ENCODE measurements at places on chromosomes 2 and 18.

DNA sequence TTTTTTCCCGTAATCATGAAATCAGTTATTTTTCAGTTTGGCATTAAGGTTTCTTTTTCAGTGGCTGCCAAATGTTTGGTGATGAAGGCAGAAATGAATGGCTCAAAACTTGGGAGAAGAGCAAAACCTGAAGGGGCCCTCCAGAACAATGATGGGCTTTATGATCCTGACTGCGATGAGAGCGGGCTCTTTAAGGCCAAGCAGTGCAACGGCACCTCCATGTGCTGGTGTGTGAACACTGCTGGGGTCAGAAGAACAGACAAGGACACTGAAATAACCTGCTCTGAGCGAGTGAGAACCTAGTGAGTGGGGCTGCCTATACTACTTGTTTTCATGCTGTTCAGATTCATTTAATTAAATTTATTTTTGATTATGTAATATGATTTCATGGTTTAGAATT lies 29.2 kb upstream of the MSH2 start:
- no peak for DNase-seq

DNA sequence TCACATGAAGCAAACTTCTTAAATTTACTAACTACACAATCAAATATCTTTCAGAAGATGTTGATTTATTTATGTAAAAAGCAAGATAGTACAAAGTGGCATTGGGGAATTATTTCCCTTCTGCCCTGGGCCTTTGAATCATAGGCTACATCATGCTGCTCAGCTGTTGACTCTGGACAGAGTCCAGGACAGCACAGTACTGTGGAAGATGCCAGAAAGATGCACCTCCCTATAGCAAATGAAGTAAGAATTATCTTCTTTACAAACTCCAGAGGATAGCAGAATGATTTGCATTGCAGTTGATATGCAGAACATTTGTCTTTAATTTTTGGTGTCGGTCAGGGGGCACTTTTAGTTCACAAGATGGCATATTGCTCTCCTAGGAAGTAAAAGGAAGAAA lies 1354.5 kb upstream of the ZEB2 start:
- no peak for DNase-seq

- no peak for DNase-seq
Measured at GRCh38 chr2:176158855-176159662, 2.0 kb downstream of the HOXD3 start.

DNA sequence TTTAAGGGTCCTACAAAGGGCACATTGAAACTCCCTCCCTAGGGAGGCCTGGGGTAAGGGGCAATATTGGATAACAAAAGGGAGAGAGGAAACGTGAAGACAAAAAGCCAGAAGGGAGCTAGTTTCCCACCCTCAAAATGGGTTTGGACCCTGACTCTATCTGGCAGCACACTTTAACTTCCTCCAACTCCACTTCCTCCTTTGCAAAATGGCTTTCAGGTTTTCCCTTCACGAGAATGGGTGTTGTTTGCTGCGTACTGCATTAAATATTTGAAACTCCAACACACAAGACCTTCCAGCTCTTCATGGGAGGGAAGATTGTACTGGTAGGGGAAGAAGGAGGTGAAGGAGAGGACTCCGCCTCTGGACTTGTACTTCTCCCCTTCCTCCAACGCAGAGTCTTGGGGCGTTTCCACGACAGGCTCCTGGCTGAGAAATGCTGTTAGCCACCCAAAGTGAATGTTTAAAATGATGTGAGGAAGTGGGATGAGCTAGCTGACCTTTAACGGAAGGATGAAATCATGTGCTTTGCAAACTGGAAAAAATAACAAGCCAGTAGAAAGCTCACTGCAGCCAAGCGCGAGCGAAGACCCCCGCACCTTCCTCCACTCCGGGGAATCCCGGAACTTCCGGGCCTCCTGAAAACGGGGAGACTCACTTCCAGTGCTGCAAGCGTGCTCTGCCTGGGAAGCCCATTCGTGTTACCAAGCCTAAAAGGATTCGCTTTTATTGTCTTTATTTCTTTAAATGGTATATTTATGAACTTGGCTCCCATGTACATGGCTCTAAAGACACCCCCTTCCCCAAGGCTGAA lies 85.6 kb downstream of the VIT start:
- no peak for DNase-seq

- DNase-seq = no peak
Measured at GRCh38 chr18:34978533-34978893, 62.7 kb upstream of the MAPRE2 start.

DNA sequence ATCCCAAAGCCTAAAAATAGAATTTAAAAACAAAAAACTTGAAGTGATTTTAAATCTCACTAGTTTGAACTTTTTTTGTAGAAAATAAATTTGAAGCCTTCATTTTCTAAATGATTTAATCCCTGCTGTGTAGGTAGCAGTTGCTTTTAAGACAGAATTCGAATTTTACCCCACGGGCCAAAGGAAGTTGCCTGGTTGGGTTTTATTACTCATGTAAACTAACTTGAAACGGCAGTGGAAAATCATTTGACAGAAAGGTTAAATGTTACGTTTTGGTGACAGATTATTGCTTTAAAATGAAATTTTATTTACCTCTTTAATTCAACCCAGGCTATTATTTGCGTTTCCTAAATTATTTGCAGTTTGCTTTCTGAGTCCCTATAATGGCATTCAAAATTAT lies 2.0 kb downstream of the MAPRE2 start:
- no peak for DNase-seq

DNA sequence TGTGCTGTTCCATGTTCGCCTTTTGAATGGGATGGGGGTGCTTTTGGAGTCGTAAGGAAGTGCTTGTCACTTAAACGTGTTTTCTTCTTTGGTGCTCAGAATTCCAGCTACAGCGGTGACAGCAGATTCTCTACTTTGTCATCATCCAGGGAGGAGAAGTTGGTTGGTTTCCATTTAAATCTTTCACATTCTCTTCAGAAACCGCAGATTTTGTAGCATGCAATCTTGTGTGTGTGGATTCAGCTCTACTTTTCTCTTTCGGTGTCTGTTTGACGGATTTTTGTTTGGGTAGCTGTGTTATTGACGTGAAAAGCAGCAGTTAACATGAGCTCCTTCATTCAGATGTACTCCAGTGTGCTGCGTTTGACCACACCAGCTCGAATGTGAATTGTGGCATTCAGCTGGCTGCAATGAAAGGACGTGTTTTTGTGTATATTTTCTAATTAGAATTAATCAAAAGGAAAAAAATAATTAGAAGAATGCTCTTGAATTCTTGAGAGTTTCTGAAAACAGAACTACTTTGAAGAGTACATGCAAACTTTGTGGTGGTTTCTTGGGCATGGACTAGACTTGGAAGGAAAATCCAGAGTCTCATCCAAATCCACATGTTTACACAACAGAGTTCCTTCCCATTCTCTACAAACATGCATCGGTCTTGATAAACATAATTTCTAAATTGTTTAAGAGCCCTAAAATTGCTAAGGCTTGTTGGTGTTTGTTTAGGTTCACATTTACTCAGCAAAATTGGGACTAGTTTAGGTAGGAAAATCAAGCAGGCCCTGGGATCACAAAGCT lies 68.7 kb upstream of the RBM44 start:
- no peak for DNase-seq

DNA sequence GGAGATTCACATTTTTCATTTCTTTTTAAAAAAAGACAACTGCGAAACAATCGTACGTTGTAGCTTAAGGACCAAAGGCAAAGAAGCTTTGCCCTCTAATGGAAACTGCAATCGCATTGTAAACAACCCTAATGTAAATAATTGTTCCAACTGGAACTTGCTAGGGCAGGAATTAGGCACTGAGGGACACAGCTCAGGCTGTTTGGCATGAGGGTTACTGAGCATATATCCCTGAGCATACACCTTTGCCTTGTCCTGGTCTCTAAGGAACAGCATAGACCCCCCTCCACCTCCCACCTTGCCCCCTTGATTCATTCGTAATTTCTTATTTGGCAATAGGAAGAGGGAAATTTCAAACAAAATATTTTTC lies 396.4 kb downstream of the LNPK start:
- DNase-seq = no peak

DNA sequence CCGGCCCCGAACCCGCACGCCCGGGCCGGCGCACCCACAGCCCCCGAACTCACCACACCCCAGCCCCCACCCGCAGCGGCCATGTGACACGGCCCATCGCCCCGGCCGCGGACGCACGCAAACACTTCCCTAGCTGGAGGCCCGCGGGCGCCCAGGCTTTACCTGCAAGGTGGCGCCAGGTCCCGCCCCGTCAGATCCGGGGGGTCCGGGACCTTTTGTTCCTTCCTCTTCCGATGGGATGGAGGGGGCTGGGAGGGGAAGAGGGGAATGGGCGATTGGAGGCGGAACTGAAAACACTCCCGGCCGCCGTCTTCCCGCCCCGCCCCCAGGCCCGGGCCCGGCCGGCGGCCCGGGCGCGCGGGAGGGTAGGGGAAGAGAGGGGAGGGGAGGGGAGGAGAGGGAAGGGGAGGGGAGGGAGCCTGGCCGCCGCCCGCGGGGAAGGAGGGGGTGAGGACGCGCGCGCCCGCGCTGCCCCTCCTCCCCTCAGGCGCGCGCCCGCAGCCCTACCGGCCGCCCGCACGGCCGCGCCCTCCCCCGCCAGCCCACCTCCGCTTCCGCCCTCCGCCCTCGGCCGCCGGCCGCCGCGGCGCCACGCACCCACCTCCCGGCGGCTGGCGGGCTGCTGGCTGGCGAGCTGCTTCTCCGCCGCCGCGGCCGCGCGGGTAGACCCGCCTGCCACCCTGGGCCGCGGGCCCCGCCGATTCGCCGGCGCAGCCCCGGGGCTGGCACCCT lies at the start of gene SMAD2:
Gene SMAD2, minus strand, starts transcription at position 461 of the 732 bp plus-strand sequence. CDS start 33,903 bp downstream, outside the sequence.
- peak; percentile 16 for DNase-seq

- no peak for DNase-seq
Measured at GRCh38 chr18:65279668-65280305, 471.0 kb upstream of the CDH7 start.

DNA sequence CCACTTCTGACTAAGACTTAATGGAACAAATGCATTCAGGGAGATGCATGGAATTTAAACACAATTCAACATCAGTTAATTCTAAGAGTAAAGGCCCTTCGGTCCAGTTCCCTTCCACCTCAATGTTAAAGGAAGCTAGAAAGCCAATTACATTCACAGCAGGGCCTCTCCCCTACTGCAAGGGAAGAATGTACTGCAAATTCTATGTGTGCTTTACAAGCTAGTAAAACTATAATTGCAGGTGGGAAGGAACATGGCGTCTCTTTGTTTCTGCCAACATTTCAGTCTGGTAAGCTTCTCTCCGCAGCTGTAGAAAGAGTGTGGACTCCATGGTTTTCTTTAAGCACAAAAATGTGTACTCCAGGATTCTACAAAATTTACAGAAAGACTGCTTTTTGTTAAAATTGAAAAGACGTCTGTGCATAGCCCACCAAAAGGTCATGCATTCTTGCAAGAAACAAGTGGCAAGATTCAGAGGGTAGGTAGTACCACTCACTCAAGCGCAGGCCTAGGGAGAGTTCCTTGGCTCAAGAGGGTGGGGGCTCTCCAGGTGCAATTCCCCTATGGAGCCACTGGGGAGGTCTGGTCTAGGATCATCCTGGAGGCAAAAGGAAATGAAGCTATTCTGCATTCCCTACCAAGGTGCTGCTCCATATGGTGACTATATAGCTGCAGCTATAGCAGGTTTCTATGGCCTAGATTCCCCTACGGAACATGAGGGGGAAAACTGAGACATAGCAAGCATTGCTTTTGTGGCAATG lies 127.0 kb upstream of the FZD5 start:
- no peak for DNase-seq

- DNase-seq = no peak
Measured at GRCh38 chr2:100645695-100646429, 83.1 kb downstream of the PDCL3 start.

- no peak for DNase-seq
Measured at GRCh38 chr18:3879114-3879835, 429.3 kb downstream of the TGIF1 start.

DNA sequence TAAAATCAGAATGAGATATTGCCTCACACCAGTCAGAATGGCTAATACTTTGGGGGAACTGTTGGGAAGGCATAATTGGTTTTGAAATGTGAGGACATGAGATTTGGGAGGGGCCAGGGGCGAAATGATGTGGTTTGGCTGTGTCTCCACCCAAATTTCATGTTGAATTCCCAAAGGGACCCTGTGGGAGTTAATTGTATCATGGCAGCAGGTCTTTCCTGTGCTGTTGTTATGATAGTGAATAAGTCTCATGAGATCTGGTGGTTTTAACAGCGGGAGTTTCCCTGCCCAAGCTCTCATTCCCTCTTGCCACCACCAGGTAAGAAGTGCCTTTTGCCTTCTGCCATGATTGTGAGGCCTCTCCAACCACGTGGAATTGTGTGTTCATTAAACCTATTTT lies 59.6 kb downstream of the CSRNP3 start:
- no peak for DNase-seq

DNA sequence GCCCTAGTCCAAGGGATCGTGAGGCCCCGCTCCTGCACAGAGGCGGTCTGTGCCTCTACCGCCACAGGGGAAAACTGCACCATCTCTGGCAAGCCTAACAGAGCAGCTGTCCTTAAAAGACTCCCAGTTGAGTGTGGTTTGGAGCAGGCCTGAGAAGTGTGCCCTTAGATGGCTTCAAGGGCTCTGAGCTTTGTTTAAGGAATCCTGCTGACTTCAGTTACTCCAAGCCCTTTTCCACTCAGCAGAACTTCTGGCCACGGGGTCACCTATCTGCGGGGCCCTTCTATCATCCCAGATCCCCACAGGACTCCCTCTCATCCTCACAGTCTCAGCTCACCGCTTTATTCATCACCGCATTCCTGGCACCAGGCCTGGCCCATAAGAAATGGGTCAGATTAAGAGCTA lies 131.5 kb downstream of the CCDC74A start:
- no peak for DNase-seq

DNA sequence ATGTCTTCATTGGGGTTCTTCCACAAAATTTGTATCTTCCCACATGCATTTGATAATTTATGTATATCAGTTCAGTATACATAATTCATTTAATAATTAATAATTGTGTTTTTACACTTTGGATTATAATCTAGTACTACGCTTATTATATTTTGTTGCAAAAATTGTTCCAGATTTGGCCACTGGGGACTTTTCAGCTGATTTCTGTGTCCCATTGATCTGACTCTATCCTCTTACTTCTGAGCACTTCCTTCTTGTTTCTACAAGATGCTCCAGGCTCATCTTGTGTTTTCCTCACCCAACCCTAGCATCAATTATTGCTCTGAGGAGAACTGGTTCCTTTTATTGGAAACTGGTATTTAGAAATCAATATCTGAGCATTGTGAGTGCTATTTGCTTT lies 215.3 kb upstream of the CDH19 start:
- DNase-seq = no peak

DNA sequence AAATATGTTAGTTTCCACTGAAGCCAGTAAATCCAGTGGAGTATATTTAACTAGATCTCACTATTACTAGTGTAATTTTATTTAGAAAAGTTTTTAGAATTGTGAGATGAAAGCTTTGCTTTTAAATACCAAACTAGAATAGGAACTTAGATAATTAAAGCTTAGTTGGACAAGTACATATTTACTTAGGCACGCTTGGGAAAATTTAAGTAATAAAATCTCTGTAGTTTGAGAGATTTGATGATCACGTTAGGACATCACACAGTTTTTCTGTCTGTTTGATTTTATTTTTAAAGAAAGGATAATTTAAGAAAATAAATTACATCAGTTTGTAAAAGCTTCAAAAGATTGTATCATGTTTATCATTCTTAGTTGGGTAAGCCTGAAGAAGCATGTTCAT lies 140.8 kb upstream of the IL1R2 start:
- no peak for DNase-seq
